Testis (tissue), 5 donors: ENCODE measurements at places on chromosomes 3 and 15. TPM values are rescaled to one million over a fixed set of nuclear protein-coding genes. Genes with fewer than 3 reads are reported as not detected.

The GPR15 gene
- polyA plus RNA-seq = 0.34 TPM

- no peak overlapping the region for H3K27ac ChIP-seq
- no peaks in the 10 kb centered on the region for H3K36me3 ChIP-seq
- no peak for DNase-seq
- peaks cover 30% of the 10 kb centered on the region for H3K4me1 ChIP-seq
Observed at GRCh38 chr3:156685198-156685597, 10.8 kb downstream of the TIPARP start.

GRCh38 chr3:23720885-23721284 lies 84.9 kb upstream of the UBE2E1 start:
- H3K4me1 ChIP-seq = no peaks in the 10 kb centered on the region
- H3K27ac ChIP-seq = no peak overlapping the region
- no peak overlapping the region for H3K4me3 ChIP-seq
- H3K36me3 ChIP-seq = no peaks in the 10 kb centered on the region
- H3K27me3 ChIP-seq = no peaks in the 10 kb centered on the region

- peaks cover 5% of the 10 kb centered on the region for H3K4me1 ChIP-seq
- H3K27ac ChIP-seq = no peak overlapping the region
- H3K27me3 ChIP-seq = no peaks in the 10 kb centered on the region
- no peak overlapping the region for H3K4me3 ChIP-seq
Observed at GRCh38 chr15:42031198-42031915, 10.5 kb upstream of the PLA2G4E start.

The RTP1 gene
- polyA plus RNA-seq = 0.59 TPM
